ENCODE measurements at places on chromosomes 13 and 19.

- DNase-seq = no peak
These were observed 143.6 kb downstream of the CACNA1A start for GRCh38 chr19:13362668-13363067.

GRCh38 chr13:43356567-43356966 is 333.2 kb downstream of the DNAJC15 start:
- DNase-seq = no peak

DNA sequence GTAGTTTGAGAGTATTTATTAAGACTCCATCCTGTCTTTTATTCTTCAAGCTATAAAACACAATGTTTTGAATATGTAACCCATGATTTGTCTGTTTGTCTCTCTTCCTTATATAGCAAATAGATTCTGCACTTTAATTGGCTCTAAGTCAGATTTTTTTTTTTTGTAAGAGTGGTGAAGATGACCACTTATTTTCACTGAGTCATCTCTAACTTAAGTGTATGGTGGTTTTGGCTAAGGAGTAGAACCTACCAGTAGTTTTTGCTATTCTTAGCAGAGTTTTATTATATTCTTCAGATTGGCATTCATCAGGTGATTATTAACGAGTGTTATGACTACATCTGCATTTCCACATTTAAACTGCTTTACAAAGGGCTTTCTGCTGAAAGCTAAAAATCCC is 194.7 kb downstream of the LMO7 start:
- no peak for DNase-seq

DNA sequence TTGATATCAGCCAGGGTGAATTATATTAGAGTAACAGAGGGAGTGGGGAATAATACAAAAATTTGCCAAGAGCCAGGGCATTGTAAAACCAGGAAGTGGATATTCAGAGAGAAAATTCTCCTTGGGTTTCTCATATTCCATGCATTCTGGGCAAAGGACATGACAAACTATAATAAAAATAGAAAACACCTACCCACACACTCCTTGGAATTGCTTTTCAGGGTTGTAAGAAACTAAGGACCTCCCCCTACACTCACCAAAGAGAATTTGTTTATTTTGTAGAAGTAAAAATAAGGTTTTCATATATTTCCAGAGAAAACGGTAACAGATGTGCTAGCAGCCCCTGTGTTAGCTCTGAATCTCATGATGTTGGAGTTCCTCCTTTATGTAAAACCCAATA is 649.6 kb downstream of the SLITRK1 start:
- no peak for DNase-seq

GRCh38 chr19:54017261-54017660 is 25.8 kb downstream of the CACNG6 start:
- no peak for DNase-seq

- no peak for DNase-seq
These were observed 60.7 kb downstream of the LATS2 start for GRCh38 chr13:21000647-21001046.

GRCh38 chr19:5805462-5806132 is 730 bp downstream of the NRTN start:
- peak; percentile 40 for DNase-seq

- peak; percentile 9 for DNase-seq
These were observed 40.5 kb upstream of the GAS6 start for GRCh38 chr13:113904411-113904810.

Data from activated CD4-positive, alpha-beta T cell treated with anti-CD3 and anti-CD28 coated beads, Interleukin-2, amount 50 U/mL, for 16 hours (primary cell).